NCI-H1694 (cell line): ENCODE measurements at places on chromosomes 11 and 22.

GRCh38 chr11:119625206-119625978, 103.6 kb downstream of the NECTIN1 start:
- DNase-seq: no peak

DNA sequence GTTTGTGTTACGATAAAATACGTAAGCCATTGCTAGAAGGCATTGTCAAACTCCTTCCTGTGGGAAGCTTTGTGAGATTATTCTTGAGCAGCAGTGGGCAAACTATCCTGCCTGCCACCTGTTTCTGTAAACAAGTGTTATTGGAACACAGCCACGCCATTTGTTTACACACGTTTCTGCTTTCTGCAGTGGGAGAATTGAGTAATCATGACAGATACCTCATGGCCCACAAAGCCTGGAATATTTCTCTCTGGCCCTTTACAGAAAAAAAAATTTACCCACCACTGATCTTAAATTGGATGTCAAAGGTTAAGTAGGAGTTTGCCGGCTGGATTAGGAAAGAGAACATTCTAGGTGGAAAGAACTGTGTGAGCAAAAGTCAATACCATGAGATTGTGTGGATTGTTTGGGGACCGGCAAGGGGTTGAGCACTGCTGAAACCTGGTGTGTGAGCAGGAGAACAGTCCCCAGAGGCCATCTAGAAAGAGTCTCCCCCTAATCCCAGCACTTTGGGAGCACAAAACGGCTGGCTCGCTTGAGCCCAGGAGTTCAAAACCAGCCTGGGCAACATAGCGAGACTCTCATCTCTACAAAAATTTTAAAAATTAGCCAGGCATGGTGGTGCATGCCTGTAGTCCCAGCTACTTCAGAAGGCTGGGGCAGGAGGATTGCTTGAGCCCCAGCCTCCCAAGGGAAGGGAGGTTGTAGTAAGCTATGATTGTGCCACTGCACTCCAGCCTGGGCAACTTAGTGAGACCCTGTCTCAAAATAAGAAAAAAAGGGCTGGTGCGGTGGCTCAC, 6.0 kb upstream of the PLA2G6 start:
- DNase-seq: peak; percentile 51

- no peak for DNase-seq
Measured at GRCh38 chr11:9530901-9531625, 42.4 kb upstream of the WEE1 start.

DNA sequence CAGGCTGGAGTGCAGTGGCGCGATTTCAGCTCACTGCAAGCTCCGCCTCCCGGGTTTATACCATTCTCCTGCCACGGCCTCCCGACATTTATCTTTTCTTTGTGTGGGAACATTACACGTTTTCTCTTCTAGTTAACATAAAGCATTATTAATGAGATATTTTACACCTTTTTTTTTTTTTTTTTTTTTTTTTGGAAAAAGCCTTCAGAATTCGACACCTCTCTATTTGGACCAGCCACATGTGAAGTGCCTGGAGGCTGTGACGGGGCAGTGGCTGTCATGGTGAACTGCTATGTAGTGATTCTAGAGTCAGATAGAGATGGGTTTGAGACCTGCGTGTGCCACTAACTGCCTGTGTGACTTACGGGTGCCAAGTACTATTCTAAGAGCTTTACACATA, 64.3 kb downstream of the SMIM38 start:
- DNase-seq: no peak

DNA sequence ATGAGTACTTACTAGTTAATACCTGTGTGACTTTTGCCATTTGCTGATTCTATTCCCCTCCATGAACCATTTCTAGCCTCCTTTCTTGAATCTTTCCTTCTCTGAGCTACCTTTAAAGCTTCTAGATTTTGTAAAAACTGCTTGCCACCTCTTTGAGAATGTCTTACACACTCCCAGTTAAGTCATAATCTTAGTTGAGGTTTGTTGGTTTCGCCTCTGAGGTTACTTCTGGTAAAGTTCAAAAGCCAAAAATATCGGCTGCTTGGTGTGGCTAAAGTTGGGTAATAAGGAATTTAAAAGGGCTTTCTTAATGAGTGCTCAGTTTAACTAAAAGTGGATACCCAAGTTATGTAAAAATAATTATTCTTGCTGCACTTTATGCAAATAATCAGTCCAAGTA, 10.4 kb upstream of the GLYAT start:
- no peak for DNase-seq

DNA sequence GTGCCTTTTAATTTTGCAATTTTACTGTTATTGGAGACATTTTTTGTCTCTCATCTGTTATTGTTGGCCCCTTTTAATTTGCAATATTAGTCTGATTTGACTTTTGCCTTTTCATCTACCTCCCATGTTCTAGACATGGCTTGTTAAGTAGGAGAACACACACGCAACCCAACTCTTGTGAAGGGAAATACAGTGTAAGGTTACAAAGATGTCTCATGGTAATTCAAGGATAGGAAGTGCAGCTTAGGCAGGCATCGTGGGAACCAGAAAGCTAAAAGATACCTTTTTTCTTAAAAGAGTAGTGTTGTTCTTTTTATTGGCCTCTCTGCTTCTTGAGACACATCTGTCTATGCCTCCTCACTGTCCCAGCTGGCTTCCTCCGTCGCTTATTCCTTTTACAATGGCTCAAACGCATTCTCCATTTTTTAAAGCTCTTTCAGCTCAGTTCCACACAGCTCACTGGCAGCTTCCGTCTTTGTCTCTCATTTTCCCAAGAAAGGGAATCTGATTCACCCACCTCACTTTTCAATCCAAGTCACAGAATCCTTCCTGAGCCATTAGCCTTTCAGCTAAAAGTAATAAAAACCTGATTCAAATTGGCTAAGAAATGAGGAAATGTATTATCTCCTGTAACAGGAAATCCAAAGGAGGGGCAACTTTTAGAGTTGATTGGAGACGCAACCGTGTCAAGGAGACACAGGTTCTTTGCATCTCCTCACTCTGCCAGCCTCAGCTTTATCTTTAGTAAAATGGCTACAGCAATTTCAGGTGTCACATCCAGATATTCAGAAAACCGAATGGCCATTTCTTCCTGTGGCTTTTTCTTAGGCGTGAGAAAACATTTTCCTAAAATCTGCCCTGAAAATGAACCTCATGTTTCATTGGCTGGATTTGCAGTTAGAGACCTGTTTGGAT, 57.2 kb downstream of the SIK2 start:
- no peak for DNase-seq

GRCh38 chr11:125941619-125942611, 3.9 kb upstream of the VSIG10L2 start:
- no peak for DNase-seq

- DNase-seq: no peak
Measured at GRCh38 chr11:3707176-3707575, 36.0 kb upstream of the CHRNA10 start.

DNA sequence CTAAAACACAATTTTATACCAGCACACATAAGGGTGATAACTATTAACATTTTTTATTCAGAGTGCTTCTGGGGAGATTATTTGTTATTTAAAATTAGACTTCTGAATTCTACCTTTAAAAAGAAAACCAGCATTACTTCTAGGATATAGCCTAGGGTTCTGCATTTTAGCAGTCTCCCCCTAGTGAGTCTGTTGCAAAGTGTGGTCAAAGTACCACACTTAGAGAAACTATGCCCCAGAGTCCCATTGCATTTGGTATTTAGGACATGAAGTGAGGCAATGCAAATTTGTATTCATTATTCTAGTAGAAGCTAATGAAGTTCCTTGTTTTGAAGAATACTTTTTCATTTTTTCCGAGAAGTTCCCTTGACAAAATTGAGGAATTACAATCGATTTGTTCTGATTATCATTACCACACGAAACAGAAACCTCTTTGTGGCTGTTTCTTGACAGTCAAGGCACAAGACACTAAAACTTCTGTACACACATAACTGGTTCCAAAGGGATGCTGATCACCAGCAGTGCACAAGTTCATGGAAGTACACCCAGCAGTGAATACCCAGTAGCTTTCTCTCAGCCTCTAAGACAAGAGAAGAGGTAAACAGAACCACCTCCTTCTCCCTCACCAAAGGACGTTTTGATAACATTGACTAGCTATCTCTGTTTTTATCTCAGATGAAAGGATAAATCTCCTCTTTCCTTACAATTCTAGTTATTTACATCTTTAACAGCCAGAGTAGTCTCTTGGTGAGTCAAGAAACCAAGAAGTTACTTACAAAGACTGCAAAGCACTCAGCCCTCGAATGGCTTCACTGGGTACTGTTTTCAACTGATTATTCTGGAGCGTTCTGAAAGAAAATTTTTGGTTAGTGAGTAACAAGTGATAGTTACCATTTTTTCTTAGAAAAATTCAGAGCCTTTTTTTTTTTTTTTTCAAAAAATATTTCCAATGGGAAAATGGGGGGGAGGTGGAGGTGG, 27.6 kb upstream of the CCDC34 start:
- DNase-seq: no peak

DNA sequence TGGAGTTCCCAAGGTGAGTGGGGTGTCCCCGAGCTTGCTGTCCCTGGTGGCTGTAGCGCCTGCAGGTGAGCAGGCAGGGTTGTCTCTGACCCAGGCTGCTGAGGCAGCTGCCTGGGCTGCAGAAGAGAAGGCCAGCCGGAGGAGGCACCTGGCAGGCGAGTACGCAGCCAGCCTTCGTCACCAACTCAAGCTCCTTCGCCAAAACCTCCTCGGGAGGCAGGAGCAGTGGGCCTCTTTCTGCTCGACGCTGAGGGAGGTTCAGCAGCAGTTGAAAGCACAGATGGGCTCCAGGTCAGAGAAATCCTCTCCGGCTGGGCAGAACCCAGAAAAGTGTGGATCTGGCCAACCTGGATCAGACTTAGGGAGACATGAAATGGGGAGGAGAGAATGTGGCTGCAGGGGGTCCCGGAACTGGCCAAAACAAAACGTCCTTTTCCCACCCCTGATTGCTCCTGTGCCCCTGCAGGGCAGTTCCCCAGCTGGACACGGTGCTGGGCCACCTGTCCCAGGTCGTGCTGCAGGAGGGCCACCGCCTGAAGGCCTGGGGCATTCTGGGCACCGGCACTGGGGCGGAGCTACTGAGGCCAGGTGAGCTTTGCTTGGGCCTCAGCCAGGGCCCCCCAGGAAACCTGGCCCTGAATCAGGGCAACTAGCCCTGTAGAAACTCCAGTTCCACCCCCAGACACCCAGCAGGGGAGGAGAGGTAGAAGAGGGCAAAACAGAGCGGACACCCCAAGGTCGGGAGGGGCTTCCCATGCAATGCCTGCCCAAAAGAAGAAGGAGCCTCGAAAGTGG, 56.7 kb downstream of the BTG4 start:
- DNase-seq: no peak

- DNase-seq: no peak
Measured at GRCh38 chr22:27545085-27545484, 256.5 kb downstream of the MN1 start.
